ENCODE measurements at places on chromosomes 12 and 14.

- no peak for DNase-seq
Observed at GRCh38 chr12:46402941-46403718, 30.6 kb upstream of the SLC38A2 start.

DNA sequence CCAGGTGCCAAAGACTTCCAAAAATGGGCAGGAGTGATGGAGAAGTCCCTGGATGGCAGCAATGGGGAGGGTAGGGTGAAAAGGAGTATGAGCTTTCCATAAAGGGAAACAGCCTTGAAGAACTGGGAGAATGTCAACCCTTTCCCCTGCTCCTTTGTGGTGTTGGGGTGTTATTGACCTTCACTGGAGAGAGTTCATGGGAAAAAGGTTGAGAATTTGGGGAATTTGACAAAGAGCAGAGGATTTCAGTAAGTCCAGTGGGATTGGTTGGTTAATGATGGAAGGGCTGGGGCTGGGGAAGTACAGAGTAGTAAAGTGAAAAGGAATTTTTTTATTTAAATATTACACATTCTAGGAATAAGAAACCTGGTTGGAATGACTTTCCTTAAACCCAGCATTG lies 116.6 kb downstream of the ERC1 start:
- no peak for DNase-seq

GRCh38 chr14:92756446-92756845 lies 8.0 kb upstream of the LGMN start:
- DNase-seq: no peak

DNA sequence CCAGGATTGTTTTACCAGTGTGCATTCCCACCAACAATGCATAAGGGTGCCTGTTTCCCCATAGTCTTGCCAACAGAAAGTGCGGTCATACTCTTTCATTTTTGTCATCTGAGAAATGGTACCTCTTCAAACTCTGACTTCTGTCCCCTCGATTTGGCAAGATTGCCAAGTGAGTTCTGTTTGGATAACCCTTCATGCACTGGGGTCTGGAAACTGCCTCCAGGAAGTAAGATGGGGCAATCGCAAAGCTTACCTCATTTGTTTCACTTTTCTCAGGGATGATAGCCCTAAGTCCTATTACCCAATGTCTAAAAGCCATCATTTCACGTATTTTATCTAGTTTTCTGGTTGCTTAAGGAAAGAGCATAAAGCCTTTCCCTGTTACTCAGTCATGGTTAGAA lies 28.6 kb upstream of the NR1H4 start:
- DNase-seq: no peak

DNA sequence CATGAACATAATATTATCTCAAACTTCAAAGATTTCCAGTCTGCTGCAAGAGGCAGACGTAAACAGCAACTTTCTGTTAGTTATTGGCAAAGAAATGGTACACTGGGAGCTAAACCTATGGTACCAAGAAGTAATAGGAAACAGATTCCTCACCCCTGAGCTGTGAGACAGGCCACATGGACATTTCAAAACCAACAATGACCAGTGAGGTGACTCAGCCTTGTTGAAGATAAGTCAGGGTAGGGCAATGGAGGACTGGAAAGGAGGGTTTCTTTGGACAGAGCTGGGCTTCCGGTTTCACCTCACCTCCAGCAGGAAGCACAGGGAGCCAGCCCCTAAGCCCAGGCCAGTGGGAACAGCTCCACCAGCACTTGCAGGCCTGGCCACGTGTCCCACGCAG lies 1320.5 kb downstream of the AACS start:
- DNase-seq: no peak

DNA sequence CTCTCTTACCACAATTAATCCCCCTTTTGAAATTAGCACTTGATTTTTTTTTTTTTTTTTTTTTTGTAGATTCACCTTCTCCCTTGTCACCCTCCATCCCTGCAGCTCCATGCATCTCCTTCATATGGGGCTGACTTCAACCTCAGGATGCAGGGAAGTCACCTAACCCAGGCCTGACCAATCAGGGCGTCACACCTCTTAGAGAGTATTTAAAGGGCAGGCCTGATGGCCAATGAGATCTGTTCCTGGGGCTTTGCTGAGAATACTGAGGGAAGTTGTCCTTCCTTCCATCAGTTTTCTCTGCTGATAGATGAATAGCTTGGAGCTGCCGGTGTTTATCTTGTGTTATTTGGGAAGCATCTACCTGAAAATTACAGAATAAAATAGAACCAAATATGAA lies 1104.7 kb upstream of the TMEM132C start:
- no peak for DNase-seq

DNA sequence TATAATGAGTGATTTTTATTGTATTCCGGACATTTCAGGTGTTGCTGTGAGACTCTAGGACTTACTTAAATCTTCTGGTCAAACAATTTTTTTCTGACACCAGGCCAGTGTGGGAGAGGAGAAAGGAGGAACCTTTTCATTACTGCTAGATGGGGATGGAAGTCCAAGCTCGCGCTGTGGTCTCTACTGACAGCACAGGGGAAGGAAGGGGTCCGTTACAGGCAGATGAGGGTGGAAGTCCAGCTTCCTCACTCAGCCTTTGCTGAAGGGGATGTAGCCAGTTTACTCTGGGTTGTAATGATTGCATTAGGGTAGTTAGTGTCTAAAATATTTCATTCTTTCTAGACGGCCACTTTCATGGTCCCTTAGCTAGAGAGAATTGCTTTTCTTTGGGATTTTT lies 26.3 kb upstream of the ST8SIA1 start:
- no peak for DNase-seq

DNA sequence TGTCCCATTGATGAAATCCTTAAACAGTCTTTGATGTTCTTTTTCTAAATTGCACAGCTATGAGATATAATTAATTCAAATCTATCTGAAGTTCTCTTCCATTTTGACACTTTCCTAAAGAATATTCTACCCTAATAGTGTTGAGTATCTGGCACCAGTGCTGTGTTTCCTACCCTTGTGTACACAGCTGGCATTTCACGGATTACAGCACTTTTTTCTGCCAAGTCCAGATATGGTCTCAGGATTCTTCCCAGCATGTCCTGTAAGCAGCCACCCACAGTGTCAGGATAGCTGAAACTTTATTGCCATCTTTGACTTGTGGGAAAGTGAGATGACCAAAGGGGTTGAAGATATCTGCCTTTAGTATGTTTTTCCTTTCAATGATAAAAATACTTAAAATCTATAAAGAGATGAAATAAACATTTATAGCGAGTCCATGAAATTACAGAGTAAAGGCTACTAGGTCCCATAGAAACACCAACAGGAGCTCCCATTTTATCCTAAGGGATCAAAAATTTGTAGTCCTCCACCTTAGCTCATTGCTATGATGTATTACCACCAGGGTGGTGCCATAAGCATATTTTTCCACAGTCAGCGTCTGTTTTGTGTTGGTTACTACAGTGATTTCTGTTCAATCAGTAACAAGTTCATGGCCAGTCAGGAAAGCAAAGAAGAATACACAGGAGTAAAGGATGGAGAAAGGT lies 96.7 kb downstream of the TRHDE start:
- DNase-seq: no peak

DNA sequence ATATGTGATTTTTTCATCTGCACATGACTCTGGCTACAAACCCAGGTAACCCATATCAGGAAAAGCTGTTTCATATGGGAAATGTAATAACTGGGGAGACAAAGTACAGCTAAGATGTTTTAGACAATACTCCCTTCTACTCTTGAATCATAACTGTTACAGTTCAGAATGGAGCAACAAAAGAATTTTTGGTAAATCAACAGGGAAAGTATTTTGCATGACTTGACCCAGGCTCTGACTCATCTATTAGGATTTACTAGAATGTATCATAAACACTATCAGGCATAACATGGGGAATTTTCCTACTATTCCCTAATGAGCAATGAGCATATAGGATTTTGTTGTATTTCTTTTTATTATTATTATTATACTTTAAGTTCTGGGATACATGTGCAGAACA lies 553.0 kb downstream of the SLC16A7 start:
- no peak for DNase-seq

DNA sequence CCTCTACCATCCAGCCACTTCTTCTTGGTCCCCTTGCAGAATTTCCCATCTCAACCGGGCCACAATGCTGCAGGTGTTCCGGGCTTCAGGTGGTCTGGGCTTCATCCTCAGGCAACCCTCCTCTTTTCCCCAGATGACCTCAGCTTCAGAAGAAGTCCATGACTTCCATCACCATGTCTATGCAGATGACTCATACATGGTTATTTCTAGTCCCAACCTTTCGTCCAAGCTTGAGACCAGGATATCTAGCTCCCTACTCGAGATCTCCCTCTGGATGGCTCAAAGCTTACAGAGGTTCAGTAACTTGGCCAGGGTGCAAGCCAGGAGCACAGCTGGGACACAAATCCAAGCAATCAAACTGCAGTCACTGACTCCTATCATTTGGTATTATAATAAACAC lies 154.6 kb upstream of the NOS1 start:
- no peak for DNase-seq

DNA sequence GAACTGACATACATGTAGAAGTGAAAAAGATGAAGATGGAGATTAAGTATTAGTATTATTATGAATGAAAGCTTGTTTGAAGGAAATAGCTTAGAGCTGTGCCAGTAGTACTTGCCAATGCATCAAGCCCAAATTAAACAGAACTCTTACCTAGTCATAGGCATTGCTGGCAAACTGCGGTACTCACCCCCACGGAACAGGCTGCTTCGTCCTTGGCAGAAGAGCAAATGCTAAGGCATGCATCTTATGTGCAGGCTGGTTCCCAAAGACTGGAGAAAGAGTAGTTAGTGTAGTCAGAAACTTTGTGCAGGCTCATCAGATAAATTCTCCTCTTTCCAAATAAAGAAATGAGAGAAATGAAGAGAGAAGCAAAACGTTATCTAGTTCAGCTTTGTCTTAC lies 134.8 kb downstream of the CCDC59 start:
- no peak for DNase-seq

- no peak for DNase-seq
Observed at GRCh38 chr14:103732868-103733620, 17.4 kb downstream of the ZFYVE21 start.

DNA sequence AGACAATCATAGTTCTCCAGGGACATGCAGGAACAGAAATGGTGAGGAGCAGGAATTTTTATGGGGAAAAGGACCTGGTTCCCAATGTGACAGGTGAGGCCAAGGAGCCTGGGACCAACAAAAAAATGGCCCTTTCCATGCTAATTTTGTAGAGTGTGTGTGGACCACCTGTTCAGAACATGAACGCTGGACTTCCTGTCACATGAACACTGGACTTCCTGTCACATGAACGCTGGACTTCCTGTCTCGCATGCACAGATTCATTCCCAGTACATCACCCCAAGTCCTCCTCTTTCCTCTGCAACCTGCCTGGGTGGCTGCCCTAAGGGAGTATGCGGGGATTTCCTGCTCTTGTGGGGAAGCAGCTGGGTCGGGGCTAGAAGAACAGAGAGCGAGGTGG lies 10.1 kb downstream of the FGF6 start:
- DNase-seq: no peak

GRCh38 chr14:34718750-34719304 lies 4.4 kb upstream of the CFL2 start:
- no peak for DNase-seq

DNA sequence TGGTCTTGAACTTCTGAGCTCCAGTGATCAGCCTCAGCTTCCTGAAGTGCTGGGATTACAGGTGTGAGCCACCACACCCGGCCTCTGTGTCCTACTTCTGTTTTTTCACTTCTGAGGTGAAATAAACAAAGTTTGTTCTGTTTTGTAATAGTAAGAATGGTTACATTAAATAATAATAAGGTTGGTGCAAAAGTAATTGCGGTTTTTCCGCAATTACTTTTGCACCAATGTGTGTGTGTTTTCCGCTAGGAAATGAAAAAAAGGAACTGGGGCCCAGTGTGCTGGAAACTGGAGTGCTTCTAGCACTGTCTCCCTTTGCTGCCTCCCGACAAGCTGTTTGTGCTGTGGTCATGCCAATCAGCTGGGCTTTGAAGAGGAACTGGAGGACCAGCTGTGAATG lies 140.9 kb downstream of the NTS start:
- no peak for DNase-seq

DNA sequence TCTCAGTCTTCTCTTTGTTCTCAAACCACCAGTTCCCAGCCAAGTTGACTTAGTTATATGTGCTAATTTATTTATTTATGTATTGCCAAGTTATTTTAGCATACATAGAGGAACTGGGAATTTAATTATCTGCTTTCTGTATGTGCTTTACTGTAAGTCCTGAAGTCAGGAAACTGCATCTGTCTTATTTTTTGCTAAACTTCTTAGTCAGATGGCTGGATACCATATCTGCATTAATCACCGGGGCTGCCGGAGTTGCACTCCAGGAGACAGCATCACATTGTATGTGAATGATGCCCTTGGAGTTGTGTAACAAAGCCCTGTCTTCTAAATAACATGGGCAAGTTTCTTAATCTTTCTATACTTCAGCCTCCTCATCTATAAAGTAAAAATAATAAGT lies 96.2 kb downstream of the MON2 start:
- no peak for DNase-seq

All from activated naive CD4-positive, alpha-beta T cell treated with anti-CD3 and anti-CD28 coated beads, Interleukin-2, amount 10 ng/mL, durations not matched to agents 7 days and 5 days (primary cell).